Stimulated activated CD8-positive, alpha-beta memory T cell treated with anti-CD3 and anti-CD28 coated beads, Interleukin-12 subunit alpha, Interleukin-12 subunit beta, amount 100 ng/mL, for 4 hours (primary cell): ENCODE measurements at places on chromosomes 6 and 20.

- DNase-seq: peak; percentile 20
Observed at GRCh38 chr20:8132484-8133309, 631 bp downstream of the PLCB1 start.

- no peak for DNase-seq
Observed at GRCh38 chr6:101195588-101195987, 197.9 kb upstream of the GRIK2 start.

DNA sequence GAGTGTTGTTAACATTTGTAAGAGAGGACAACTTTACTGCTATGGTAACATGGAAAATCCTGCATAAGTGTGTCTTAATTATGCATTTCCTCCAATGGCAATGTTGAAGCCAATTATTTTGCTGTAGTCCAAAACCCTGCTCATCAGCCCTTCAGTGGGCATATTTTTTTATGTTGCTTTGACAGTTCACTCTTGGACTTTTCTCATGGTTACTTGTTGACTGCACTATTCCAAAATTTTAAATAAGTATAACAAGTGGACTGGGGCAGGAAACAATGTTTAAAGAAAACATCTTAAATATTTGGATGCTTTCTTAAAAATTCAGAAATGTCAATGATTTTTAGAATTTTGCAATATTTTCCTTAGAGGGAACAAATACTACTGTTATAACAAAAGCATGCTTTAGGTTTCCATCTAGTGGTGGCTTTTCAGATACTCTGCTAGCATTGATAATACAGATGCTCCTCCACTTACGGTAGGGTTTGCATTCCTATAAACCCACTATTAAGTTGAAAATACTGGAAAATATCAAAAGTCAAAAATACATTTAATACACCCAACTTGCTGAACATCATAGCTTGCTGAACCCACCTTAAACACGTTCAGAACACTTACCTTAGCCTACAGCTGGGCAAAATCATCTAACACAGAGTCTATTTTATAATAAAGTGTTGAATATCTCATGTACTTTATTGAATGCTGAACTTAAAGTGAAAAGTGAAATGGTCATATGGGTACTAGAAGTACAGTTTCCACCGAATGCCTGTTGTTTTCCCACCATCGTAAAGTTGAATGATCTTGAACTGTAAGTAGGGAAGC, 86.4 kb downstream of the ADGRG6 start:
- DNase-seq: no peak

DNA sequence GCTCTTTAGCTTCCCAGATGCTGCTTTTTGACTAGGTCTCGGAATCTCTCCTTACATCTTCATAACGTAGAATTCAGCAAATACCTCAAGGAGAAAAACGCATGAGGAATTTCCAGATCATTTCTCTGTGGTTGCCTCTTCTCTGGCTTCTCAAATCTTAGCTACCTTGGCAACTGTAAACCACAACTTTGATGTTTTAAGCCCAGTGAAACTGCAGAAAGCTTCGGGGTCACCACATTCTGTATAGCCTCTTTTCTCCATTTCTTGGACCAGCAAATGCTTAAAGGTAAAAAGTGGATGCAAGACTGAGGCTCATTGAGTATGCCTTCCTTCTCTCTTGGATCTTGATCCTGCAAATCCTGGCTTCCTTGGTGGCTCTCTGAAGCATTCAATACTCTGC, 125.5 kb upstream of the FBXL4 start:
- DNase-seq: no peak

GRCh38 chr6:2708456-2708855, 42.3 kb downstream of the MYLK4 start:
- no peak for DNase-seq

DNA sequence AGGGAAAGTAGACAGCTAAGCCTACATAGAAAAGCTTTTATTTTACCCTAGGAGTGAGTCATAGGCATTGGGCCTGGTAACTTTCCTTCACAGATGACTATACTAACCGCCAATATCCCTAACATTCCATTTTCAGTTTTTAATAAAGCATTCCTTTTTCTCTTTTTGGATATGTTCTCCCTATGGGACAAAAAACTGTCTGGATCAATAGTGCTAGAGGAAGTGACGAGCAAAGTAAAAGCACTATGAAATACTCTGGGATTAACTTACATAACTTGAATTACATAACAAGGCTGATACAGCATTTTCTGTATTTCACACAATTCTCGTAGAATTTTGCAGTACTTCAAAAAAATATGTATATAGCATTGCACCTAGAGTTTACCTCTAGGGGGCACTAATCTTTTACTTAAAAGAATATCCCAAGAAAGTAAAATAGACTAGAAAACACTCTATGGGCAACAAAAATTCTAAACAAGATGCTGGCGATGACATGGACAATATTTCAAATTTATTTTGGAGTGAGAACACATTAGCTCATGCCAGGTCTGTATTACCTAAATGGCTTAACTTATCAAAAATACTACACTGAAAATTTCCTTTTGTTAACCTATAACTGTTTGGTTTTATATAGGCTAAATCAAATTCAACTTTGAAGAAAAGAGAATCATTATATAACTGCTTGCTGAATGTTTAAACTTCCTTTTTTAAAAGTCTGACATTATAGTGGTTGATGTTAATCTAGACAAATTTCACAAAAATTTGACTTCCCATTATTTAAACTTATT, 66.3 kb upstream of the DST start:
- DNase-seq: no peak

DNA sequence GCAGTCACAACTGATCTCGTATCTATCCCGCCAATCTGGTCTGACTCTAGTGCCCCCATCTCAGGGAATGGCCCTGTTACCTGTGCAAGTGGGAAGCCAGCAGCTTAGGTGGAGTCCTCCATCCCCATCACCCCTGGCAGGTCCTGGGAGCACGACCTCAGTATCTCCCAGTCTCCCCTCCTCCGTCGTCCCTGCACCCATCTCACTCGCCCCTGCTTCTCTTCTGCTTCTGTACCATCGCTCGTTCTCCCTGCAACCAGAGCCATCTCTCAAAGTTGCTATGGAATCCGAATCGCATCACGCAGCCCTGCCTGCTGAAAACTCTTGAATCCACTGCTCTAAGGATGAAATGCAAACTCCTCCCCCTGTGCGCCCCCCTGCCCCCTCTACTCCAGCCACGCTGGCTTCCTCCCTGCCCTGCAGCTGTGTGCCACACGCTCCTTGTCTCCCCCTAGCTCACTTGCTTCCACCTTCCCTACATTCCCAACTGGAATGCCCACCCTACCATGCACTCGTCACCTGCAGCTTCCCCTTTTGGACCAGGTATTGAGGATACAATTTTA, 64.0 kb upstream of the PTGIS start:
- DNase-seq: no peak

DNA sequence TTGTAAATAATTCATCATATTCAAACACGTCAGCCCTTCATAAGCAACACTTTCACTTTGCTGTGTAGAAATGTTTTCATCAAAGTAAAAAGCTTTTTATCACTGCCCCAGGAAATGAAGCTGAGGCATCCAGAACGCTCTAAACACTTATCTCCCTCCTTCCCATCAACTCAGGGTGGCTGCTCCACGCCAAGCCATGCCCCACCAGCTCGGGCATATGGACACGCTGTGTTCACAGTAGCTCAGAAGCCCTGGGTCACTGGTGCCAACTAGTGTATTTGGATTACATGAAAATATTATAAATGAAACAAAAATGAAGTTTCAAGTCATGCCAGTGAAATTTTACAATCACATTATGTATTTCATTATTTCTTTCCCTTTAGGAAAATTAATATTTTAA, 10.3 kb downstream of the PDE10A start:
- DNase-seq: no peak

- no peak for DNase-seq
Observed at GRCh38 chr6:142833798-142834197, 111.2 kb downstream of the HIVEP2 start.

- DNase-seq: no peak
Observed at GRCh38 chr6:63610944-63611343, 24.7 kb upstream of the PHF3 start.

DNA sequence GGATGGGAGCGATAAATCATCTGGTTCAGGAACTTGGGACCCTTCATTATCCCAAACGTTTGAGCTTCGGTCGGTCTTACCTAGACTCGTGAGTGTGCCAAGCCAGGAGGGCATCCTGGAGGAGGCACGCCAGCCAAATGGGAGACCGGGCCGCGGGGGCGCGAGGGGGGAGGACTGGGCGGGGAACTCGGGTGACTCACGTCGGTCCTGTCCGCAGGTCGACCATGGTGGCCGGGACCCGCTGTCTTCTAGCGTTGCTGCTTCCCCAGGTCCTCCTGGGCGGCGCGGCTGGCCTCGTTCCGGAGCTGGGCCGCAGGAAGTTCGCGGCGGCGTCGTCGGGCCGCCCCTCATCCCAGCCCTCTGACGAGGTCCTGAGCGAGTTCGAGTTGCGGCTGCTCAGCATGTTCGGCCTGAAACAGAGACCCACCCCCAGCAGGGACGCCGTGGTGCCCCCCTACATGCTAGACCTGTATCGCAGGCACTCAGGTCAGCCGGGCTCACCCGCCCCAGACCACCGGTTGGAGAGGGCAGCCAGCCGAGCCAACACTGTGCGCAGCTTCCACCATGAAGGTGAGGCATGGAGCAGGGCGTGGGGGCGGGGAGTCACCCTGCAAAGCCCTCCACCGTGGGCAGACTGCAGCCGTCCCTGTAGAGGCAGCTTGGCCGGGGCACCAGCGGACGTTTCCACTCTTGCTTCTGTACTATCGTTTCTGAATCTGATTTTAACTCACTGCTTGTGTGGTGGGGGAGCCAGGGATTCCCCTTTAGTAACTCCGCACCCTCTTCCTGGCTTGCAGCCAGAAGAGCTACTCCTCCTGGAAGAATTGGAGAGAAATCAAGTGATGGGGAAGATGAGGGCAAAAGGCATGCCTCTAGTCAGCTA, 2.7 kb downstream of the BMP2 start:
- no peak for DNase-seq

GRCh38 chr6:43803055-43803782, 33.2 kb downstream of the VEGFA start:
- DNase-seq: no peak

- peak; percentile 42 for DNase-seq
Observed at GRCh38 chr6:2940010-2940850, 31.1 kb downstream of the SERPINB6 start.

GRCh38 chr6:170313716-170314295, 7.2 kb downstream of the FAM120B start:
- DNase-seq: no peak

DNA sequence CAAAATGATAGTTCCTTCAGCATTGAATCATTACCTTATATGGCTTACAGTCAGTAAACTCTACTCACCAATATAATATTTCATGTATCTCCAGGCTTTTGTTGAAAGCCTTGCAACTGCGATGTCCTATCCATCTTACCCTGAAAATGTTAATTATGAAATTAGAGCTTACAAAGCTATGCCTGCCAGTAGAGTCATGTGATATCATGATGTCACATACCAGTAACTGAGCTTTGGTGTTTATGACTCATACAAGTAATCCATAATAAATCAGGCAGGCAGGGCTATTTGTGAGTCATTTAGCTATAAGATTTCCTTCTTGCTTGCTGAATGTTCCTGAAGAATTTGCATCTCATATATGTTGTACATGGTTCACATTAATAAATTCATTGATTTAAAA, 44.9 kb upstream of the FAM83B start:
- DNase-seq: no peak

- DNase-seq: no peak
Observed at GRCh38 chr20:36355469-36356171, 49.5 kb downstream of the DLGAP4 start.

DNA sequence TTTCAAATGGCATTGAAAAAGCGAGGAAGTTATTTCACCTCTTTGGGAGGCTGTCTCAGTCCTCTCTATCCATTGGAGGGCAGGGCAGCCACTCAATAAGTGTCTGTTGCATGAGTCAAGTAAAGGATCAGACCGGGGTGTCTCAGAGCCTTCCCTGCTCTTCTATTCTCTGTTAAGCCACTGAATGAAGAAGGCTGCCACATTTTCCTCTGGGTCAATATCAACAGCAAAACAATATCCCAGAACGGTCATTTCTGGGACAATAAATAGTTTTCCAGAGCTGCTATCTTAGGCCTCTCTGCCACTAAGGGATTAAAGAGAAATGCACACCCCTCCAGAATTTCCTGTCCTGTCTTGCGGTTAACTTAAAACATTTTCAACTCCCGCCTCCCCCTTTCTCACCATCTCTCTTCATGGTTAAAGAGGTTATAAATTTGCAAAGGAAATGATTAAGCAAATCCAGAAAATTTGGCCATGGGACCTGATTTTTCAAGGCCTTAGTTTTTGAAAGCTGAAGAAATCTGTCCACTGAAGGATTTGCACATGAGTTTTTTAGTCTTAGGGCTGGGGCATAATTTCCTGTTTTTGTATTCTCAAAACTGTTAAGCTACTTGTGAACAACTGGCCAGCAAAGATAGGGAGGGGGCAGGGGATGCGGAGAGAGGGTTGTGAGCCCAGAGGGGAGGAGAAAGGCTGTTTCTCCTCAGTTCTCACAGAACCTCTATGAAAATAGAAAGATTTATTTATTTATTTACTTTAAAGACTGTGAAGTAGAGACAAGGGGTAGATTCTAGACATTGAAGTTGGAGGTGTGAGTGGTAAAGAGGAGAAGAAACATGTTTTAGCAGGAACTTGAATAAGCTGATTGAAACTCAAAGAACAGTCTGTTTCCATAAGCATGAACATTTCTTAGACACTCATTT, 135.7 kb downstream of the BCAS1 start:
- no peak for DNase-seq

DNA sequence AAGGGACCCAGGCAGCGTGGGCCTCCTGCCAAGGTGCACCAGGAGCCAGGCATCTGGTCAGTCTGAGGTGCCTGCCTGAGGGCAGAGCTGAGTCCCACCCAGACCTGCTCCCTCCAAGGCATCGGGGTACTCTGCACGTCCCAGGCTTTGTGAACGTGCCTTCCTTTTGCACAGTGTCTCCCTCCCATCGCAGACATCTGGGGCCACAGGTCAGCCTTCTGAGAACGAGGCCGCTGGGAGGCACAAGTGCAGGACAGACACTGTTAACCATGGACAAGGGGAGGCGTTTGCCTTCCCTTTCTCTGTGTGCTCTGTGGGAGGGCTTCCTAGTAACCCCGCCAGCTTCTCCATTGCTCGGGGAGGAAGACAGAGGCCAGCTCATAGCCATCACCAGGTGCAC, 47.6 kb downstream of the TFAP2C start:
- DNase-seq: no peak

GRCh38 chr6:8000188-8000596, 64.0 kb downstream of the BLOC1S5 start:
- no peak for DNase-seq
